ENCODE measurements at places on chromosomes 7 and 10. TPM values are rescaled to one million over a fixed set of nuclear protein-coding genes. Genes with fewer than 3 reads are reported as not detected.

DNA sequence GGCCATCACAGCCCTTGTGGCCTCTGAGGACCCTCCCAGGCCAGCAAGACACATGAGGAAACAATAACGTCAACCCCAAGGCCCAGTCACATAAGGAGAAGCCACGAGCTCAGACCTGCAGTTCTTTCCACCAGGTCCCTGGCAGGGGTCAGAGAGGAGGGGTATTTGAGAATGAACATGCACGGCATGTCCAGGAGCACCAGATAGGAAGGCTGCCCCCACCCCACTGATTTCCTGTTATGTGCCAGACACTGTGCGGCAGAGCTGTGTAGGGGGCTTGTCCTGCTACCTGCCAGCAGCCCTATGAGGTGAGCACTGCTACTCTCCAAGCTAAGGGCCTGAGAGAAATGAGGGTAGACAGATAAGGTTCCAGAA, 40.7 kb upstream of the ZMIZ1 start:
- peak; percentile 66 for DNase-seq

- DNase-seq = no peak
Measured at GRCh38 chr7:36281945-36282717, 107.5 kb upstream of the ANLN start.

DNA sequence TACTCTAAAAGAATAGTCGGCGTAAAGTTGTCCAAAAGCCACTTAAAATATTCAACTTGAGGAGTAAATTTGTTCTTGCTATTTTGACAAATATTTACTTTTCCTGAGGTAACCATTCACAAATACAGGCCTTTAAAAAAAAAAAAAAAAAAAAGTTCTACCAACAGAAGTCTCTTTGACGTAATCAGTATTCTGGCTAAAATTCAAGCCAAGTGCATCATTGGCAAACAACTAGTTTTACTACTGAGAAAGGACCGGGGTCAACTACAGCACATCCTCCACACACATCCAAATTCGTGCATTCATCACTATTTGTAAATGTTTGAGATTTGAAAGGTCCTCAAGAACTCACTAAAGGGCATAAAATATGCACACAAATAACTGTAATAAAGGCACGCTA, 2.0 kb downstream of the OAT start:
- no peak for DNase-seq

GRCh38 chr10:80081026-80081425, 2.6 kb downstream of the TMEM254 start:
- no peak for DNase-seq

DNA sequence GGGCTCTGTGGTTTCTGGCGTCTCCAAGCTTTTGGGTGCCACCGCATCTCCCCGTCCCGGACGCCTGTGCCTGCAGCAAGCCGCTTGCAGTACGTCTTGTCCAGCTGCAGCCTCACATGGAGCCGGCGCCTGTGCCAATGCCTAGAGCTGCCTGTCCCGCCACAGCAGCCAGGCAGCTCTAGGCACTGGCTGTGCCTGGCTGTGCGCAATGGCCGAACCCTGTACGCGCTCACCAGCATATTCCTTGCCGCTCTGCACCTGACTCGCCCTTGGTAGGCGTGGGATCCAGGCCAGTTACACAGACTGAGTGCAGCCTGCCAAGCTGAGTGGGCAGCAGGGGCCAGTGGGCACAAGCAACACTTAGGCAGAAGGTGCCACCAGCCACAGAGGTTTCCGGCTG, 381.2 kb upstream of the SORCS1 start:
- DNase-seq = no peak

DNA sequence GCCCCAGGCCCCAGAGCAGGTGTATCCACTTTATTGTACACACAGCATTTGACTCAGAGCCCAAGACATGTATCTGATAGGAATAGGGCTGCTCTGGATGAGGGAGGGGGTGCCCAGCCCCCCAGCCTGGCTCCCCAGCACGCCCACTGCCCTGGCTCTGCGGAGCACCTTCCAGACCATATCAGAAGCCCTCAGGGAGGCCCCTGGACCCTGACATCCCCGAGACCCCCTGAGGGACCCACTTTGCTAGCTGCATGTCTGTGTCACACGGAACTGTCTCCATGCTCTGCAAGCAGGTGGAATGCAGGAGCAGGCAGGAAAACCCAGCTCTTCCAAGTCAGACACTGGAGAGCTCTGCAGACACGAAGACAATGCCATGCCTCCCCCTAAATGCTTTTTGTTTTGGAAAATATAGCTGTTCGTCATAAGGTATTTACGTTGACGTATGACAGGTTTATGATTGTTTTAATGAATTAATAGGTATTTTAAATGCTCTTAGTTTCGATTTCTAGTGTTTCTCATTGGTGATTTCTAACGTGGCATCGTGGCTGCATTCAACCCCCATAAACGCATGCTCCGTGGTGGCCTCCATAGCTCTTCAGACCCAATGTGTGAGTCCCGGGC, 92.8 kb upstream of the INSIG1 start:
- DNase-seq = no peak

DNA sequence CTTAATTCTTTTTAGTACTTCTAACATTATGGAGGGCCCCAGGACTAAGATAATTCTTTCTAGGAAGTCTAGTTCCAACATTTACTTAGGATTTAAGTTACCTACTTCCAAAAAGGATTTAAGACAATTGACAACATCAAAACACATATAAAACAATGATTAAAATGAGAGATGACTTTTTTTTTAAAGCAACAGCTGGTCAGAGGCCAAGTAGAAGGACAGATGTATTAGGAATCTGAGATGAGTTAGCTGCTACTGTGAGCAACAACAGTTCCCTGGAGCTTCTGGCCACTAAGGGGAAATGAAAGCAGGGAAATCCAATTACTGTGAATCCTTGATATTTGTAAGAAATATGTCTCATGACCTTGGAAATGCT, 222.3 kb downstream of the PHTF2 start:
- DNase-seq = no peak

DNA sequence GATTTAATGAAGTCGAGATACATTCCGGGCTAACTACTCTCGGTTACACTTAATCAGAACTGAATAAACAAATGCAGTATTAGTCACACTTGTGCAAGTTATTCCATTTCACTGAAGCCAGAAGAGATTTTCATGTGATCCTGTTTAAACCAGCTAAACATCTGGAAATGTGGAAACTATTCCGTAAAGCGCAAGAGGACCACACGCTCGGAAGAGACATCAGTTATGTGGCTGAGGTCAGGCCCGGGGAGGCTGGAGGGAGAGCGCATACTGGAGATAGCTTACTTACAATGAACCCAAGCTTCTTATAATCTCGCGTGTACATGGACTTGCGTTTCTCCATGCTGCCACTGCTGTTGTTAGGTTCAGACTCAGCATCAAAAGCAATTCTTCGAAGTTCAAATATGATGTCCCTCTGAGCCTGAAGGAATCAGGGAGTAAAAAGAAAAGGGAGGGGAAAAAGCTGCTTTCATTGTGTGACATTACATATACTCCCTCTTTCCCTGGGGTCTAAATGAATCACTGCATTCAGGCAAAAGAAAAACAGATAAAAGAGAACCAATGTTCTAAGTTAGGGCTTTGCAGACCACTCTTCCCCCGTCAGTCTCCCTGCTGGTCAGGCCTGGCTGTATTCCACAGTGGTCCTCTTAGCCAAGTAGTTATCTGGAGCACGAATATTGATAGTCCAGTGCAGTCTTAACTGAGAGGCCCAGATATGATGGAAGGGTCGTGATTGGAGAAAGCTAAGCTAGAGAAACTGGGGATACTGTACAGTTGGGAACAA, 237.4 kb downstream of the ELMO1 start:
- DNase-seq = peak; percentile 68

- DNase-seq = no peak
Measured at GRCh38 chr10:61878740-61879068, 22.8 kb upstream of the ARID5B start.

The BTBD16 gene
- total RNA-seq = 1.2 TPM

The TAS2R3 gene
- 3.1 TPM for total RNA-seq

The METTL2B gene
- 22.7 TPM for total RNA-seq

The RELN gene
- total RNA-seq = 1.4 TPM

The DNA2 gene
- total RNA-seq = 3.9 TPM

The LIPJ gene
- total RNA-seq = 0.87 TPM

The FBXL13 gene
- 2.6 TPM for total RNA-seq
